ENCODE measurements at places on chromosomes 12 and 14.

GRCh38 chr14:89373185-89373584 is 43.8 kb downstream of the FOXN3 start:
- DNase-seq: no peak

DNA sequence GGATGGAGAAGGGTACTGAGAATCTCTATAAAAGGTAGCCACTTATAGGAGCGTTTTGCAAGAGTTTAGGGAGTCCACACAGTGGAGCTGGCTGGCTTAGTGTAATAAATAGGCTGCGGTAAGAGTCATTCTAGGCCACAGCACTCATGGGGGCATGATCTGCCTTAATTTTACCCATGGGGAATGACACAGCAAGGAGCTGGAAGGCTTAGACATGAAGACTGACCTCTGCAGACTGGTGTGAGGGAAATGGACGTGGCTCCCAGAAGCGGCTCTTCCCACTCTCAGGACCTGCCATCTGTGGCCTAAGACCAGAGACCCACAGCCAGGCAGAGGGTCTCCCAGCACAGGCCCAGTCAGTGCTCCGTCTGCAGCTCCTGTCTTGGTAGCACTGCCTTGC is 173.3 kb downstream of the PPM1H start:
- no peak for DNase-seq

- no peak for DNase-seq
Measured at GRCh38 chr12:92989715-92990484, 60.8 kb upstream of the EEA1 start.

GRCh38 chr14:77092676-77093075 is 5.4 kb upstream of the CIPC start:
- no peak for DNase-seq

DNA sequence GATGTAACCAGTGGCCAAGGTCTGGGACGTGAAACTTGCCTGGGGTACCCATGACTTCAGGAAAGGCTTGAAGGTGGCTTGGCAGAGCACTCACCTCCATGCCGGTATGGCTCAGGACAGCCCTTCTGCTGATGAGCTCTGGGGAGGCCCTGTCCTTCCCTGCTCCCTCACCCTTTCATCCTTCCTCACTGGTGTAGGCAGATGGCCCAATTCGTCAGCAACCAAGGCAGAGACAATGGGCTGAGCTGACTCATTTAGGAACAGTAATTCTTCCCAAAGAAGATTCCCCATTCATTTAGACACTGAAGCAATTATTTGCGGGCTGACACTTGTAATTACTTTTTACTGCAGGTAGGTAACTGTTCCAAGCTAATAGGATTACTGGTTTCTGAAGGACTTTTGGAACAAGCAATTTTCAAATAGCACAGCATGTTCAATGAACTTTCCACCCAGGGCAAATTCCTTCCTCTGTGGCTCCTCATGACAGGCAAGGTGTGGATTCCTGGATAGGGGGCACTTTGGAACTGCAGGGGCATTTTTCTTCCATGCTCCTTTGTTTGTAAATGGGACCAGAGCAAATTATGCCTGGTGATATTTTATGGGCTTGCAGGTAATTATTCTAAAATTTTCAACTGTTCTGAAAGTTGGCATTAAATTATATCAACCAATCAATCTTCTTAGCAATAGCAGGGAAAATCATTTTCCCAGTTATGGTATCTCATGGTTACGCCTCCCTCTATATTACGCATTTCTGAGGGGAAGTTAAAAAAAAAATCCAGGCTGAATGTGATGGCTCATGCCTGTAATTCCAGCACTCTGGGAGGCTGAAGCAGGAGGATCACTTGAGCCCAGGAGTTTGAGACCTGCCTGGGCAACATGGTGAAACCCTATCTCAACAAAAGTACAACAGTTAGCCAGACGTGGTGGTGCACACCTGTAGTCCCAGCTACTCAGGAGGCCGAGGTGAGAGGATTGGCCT is 24.1 kb upstream of the NRDE2 start:
- DNase-seq: no peak

GRCh38 chr14:67060546-67060945 is 128.7 kb upstream of the GARIN2 start:
- DNase-seq: no peak

DNA sequence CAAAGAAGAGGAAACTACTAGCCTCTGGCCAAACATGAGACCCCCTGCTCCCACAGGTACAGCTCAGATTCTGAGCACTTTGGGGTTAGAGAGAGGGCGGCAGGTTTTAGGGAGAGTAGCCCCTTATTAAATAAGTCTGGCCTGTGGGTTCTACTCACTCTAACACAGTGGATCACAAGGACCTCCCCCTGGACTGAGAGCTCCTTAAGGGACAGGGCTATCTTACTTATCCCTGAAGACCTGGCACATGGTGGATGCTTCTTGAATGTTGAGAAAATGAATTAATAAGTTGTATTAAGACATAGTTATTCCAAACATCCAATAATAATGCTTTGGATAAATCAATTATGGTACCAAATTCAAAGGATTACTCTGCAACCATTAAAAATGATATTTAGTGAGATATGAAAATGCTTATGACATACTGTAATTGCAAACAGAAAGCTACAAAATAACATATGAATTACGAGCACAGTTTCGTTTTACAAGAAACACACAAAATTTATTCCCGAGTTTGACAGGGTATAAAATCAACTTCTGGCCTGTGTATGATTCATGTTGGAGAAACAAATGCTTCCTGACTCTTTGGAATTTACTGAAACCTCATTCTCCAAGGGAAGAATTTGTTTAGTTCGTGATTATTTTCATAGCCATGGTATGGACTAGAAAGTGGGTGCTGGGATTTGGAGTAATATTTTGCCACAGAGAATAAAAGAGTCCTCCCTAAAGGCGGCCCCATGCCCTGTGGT is 59.3 kb upstream of the BDKRB2 start:
- DNase-seq: no peak

DNA sequence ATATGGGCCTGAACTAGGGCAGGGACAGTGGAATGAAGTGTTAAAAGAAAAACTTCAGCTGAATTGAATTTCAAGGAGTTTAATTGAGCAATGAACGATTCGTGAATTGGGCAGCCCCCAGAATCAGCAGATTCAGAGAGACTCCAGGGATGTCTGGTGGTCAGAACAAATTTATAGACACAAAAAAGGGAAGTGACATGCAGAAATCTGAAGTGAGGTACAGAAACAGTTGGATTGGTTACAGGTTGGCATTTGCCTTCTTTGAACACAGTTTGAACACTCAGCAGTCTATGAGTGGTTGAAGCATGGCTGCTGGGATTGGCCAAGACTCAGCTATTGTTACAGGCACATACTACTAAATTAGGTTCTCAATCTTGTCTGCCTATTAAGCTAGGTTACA is 9.7 kb upstream of the TBPL2 start:
- no peak for DNase-seq

GRCh38 chr12:91952916-91953315 is 192.7 kb downstream of the BTG1 start:
- DNase-seq: no peak

- no peak for DNase-seq
Measured at GRCh38 chr14:68305738-68306137, 486.2 kb downstream of the RAD51B start.

GRCh38 chr14:50608302-50608851 is 48.4 kb downstream of the ATL1 start:
- no peak for DNase-seq

GRCh38 chr14:78153064-78153341 is 17.2 kb upstream of the NRXN3 start:
- DNase-seq: no peak

- no peak for DNase-seq
Measured at GRCh38 chr12:57534250-57534649, 11.6 kb downstream of the MBD6 start.

DNA sequence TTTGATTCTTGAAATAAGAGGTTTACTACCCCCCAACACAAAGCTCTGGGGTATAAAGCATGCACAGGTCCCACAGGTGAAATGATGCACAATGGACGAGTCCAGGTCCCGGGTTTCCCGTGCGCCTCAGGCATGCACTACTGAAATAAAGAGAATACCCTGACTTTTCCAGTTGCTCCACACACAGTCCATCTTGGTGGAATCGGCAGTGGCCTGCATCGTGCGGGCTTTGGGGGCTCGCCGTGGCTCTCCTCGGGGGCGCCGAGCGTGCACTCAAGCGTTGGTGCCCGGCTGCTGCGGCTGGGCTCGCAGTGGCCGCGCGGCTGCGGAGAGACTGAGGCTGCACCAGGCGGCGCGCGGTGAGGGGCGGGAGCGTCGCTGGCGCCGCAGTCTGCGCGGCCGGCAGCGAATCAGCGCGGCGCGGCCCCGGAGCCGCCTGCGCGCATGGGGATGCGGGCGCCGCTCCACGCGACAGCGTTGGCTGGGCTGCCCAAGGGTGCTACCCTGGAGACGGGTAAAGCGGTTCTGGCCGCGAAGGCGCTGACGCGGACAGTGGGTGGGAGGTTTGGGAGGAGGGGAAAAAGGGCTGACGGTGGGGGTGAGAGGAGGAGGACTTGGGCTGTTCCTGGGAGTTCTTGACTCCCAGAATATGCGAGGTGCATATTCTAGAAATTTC is 53.8 kb upstream of the CCDC175 start:
- peak; percentile 60 for DNase-seq

DNA sequence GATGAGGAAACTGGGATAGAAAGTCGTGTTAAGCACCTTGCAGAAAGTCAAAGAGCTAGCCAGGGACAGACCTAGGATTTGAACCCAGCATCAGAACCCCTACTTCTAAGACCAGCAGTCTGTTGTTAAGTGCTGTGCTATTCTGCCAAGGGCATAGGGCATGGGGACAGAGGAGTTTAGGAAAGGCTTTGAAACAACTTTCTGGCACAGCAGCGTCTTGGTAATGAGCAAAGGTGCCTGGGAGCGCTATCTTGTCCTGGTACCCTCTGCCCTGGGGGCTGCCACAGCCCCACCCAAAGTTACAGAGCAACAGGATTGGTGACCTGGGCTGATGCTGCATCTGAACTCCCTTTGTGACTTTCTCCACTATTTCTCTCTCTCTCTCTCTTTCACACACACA is 1108.1 kb downstream of the BCL11B start:
- no peak for DNase-seq

DNA sequence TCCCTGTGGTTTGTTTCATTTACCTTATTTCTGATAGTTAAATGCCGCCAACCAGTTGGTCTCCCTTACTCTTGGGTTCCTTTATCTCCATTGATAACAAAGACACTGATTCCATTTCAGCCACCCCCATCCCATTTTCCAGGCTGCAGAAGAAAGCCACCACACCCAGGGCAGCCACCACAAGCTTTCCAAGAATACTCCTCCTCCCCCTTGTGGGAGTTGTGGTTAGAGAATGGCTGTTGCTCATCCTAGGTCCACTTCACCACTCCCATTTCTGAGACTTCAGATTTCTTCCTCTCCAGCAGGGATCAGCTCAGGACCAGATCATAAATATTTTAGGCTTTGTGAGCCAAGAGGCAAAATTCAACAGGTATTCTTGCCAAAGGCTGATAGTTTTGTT is 73.9 kb downstream of the ANO4 start:
- no peak for DNase-seq

GRCh38 chr12:45112306-45112705 is 61.4 kb upstream of the DBX2 start:
- DNase-seq: no peak

DNA sequence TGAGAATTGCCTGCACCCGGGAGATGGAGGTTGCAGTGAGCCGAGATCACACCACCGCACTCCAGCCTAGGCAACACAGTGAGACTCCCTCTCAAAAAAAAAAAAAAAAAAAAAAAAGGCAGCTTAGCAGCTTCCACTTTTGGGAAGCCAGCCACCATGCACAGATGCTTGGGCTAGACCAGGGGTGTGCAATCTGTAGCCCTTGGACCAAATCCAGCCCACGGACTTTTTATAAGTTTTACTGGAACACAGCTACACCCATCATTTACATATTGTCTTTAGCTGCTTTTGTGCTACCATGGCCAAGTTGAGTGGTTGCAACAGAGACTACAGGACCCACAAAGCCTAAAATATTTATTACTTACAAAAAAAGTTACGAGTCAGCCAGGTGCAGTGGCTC is 6.7 kb downstream of the CIT start:
- DNase-seq: no peak

DNA sequence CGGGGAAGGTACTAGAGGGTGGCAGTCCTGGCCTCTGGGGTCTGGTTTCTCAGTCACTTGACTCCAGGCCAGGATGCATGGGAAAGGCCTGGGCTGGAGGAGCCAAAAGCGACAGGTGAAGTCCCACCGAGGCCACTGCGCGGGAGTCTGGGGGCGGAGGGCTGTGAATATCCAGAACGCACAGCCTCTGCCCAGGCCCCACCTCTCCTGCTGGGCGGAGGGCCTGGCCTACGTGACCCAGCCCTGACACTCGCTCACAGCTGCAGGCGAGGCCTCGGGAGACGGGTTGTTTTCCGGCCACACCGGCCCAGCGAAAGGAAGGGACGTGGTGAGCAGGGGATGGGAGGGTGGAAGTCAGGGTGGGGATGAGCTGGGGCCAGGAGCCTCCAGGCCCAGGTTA is 91.2 kb downstream of the RFLNA start:
- DNase-seq: no peak

DNA sequence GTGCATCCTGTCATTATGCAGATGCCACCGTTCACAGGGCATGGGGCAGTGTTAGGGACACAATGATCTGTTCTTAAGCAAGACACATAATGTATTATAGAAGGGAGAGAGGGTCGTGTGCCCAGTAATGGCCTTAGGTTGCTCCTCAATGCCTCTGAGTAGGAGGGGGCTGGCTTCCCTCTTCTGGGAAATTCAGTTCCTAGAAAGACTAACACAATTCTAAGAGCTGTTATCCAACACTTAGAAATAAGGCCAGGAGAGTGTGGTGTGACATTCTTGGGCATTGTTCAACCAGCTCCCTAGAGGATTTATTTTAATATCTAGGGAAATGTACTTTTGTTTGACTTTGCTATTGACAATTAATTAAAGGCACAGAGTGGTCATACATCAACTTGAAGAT is 118.5 kb downstream of the ADCK1 start:
- no peak for DNase-seq

- no peak for DNase-seq
Measured at GRCh38 chr14:63249092-63249491, 44.8 kb downstream of the RHOJ start.

DNA sequence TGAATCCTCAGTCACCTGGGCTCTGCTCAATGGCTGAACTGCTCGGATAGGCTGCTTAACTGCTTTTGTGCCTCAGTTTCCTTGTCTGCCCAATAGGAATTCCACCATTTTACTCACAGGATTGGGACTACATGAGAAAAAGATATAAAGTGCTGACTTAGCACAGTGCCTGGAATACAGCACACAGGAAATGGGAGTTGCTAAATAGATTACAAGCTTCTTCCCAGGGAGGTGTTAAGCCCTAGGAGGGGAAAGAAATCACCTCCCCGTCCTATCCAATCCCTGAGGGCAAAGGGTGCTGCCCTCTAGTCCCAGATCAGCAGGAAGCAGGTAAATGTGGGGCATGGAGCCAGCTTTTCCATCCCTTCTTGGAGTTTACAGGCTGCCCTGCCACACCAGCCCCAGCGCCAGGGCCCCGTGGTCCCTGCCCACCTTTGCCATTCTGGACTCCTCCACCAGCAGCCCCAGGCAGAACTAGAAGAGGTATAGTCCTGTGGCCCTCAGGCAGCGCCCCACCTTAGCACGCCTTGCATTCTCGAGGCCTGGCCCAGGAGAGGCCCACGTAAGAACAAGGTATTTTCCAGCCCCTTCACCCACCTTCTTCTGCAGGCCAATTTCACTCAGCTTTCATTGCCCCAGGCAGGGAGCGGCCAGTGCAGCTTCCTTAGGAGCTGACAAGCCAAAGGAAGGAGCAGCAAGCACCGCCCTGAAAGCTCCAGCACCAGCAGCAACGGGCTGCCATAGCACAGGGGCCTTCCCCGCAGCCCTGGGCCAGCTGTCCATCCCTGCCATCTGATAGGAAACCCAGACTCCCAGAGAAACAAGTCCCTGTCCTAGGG is 28.8 kb upstream of the RPLP0 start:
- DNase-seq: no peak

GRCh38 chr12:29728030-29728429 is 55.7 kb downstream of the TMTC1 start:
- no peak for DNase-seq
